ENCODE measurements at places on chromosomes 1 and 21. TPM values are rescaled to one million over a fixed set of nuclear protein-coding genes. Genes with fewer than 3 reads are reported as not detected.

GRCh38 chr1:23726686-23727085 lies 16.6 kb upstream of the ELOA start:
- no peak for DNase-seq
- H3K4me3 ChIP-seq: no peak overlapping the region
- H3K27me3 ChIP-seq: no peaks in the 10 kb centered on the region
- peaks cover 11% of the 10 kb centered on the region for H3K4me1 ChIP-seq
- no peaks in the 10 kb centered on the region for H3K36me3 ChIP-seq

- peaks cover 43% of the 10 kb centered on the region for H3K27me3 ChIP-seq
- DNase-seq: no peak
- H3K27ac ChIP-seq: no peak overlapping the region
- no peak overlapping the region for H3K4me3 ChIP-seq
- H3K36me3 ChIP-seq: no peaks in the 10 kb centered on the region
Measured at GRCh38 chr1:54619749-54620148, 3.6 kb downstream of the FAM151A start.

GRCh38 chr1:40774266-40774998 lies 9.2 kb upstream of the KCNQ4 start:
- H3K36me3 ChIP-seq: peaks cover 18% of the 10 kb centered on the region
- H3K27me3 ChIP-seq: no peaks in the 10 kb centered on the region
- peak; percentile 20 for DNase-seq
- H3K4me3 ChIP-seq: no peak overlapping the region

DNA sequence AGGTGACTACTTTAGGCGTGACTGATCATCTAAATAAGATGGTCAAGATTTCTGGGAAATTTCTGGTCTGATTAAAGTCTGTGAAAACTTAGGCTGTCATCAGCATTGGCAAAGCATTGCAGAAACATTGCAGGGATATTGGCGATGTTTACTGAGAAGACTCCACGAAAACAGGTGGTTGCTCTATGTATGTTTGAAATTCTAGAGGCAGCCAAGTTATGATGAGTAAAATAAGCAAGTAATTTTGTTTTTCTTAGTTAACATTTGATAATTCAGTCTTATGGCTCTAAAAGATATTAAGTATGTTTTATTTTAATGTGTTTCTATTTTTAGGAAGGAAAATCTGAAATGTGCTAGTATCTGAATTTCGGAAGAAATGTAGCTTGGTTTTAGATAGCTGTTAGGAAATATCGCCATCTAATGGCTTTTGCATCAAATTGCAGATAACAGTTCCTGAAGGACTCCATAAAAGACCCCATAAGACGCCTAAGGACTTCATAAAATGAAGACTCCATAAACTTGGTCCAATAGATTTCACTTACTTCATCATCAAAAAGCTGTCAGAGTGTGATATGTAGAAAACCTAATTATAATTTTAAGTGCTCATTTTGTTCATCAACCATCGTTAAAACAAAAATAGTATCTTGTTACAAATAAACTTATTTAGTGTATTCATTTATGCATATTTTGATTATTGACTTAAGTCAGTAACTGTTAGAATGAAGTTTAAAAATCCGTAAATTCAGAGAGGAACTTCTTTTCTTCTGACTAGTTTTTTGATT lies 344.6 kb downstream of the RYR2 start:
- no peaks in the 10 kb centered on the region for H3K27me3 ChIP-seq
- H3K4me3 ChIP-seq: no peak overlapping the region
- no peaks in the 10 kb centered on the region for H3K4me1 ChIP-seq
- no peak overlapping the region for H3K27ac ChIP-seq
- peak; percentile 32 for DNase-seq

DNA sequence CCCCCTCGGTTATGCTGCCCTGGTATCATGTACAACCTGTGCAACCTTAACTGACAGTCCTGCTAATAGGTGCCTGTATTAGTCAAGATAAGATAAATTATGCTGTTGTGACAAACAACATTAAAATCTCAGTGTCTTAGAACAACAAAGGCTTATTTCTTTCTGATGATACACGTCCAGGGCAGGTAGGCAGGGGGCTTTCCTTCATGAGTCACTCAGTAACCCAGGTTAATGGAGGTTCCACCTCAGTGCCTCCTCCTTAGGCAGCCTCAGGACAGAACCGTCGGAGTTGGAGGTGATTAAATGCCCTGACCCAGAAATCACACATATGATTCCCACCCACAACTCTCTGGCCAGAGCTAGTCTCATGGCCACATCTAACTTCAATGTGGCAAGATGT lies 94.6 kb upstream of the CASZ1 start:
- H3K36me3 ChIP-seq: no peaks in the 10 kb centered on the region
- H3K4me3 ChIP-seq: no peak overlapping the region
- no peaks in the 10 kb centered on the region for H3K4me1 ChIP-seq

DNA sequence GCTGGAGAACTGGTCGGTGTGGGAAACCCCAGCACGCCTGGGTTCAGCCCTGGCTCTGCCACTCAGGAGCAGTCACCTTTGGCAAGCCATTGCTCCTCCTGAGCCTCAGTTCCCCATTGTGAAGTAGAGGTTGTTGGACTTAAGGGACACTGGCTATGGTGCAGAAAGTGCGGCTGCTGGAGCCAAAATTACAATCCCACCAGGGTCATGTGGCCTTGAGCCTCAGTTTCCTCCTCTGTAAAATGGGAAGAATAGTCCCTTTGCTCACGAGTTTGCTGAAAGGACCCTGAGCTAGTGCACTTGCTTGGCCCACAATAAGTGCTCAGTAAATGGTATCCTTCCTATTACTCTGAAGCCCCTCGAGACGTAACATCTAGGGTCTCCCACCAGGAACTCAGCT lies 14.6 kb upstream of the TAS1R2 start:
- no peak overlapping the region for H3K4me3 ChIP-seq
- no peak overlapping the region for H3K27ac ChIP-seq
- peaks cover 2% of the 10 kb centered on the region for H3K36me3 ChIP-seq
- H3K27me3 ChIP-seq: no peaks in the 10 kb centered on the region
- H3K4me1 ChIP-seq: no peaks in the 10 kb centered on the region

GRCh38 chr21:40752125-40752524 lies 94.8 kb downstream of the DSCAM start:
- H3K27ac ChIP-seq: no peak overlapping the region
- H3K4me3 ChIP-seq: no peak overlapping the region
- no peaks in the 10 kb centered on the region for H3K4me1 ChIP-seq
- H3K27me3 ChIP-seq: no peaks in the 10 kb centered on the region

DNA sequence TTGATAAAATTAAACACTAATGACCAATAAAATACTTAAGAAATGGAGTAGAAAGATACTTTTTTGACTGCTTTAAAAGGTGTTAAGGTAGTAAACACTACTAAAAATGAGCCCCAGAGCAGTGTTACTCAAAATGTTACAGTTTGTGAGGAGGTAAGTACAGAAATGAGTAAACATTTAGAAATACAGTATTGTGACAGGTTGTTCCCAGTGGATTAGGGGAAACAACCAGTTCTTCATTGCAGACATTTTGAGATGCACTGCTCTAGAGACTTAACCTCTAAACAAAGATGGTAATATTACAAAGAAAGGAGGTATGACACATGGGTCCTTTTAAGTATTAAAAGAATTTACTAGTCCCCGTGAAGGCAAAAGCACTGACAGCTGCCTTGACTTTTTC lies 12.7 kb downstream of the DHX9 start:
- H3K4me1 ChIP-seq: no peaks in the 10 kb centered on the region
- no peak overlapping the region for H3K4me3 ChIP-seq
- no peak overlapping the region for H3K27ac ChIP-seq

- peaks cover 6% of the 10 kb centered on the region for H3K4me1 ChIP-seq
- no peaks in the 10 kb centered on the region for H3K36me3 ChIP-seq
- H3K4me3 ChIP-seq: no peak overlapping the region
- no peaks in the 10 kb centered on the region for H3K27me3 ChIP-seq
- no peak for DNase-seq
Measured at GRCh38 chr1:246065592-246065991, 441.5 kb downstream of the SMYD3 start.

- peaks cover 2% of the 10 kb centered on the region for H3K4me1 ChIP-seq
- H3K36me3 ChIP-seq: no peaks in the 10 kb centered on the region
- H3K27ac ChIP-seq: no peak overlapping the region
- no peak for DNase-seq
Measured at GRCh38 chr1:150182247-150182646, 32.5 kb downstream of the PLEKHO1 start.

GRCh38 chr1:235990330-235990795 lies 74.5 kb downstream of the NID1 start:
- no peak overlapping the region for H3K27ac ChIP-seq
- DNase-seq: peak; percentile 48
- no peaks in the 10 kb centered on the region for H3K27me3 ChIP-seq

GRCh38 chr1:116323491-116323890 lies 49.6 kb upstream of the ATP1A1 start:
- no peak for DNase-seq
- H3K36me3 ChIP-seq: no peaks in the 10 kb centered on the region
- H3K4me1 ChIP-seq: no peaks in the 10 kb centered on the region

- no peaks in the 10 kb centered on the region for H3K36me3 ChIP-seq
- H3K4me1 ChIP-seq: no peaks in the 10 kb centered on the region
- H3K27ac ChIP-seq: no peak overlapping the region
- H3K4me3 ChIP-seq: no peak overlapping the region
Measured at GRCh38 chr1:20211511-20211931, 25.2 kb upstream of the PLA2G2C start.

DNA sequence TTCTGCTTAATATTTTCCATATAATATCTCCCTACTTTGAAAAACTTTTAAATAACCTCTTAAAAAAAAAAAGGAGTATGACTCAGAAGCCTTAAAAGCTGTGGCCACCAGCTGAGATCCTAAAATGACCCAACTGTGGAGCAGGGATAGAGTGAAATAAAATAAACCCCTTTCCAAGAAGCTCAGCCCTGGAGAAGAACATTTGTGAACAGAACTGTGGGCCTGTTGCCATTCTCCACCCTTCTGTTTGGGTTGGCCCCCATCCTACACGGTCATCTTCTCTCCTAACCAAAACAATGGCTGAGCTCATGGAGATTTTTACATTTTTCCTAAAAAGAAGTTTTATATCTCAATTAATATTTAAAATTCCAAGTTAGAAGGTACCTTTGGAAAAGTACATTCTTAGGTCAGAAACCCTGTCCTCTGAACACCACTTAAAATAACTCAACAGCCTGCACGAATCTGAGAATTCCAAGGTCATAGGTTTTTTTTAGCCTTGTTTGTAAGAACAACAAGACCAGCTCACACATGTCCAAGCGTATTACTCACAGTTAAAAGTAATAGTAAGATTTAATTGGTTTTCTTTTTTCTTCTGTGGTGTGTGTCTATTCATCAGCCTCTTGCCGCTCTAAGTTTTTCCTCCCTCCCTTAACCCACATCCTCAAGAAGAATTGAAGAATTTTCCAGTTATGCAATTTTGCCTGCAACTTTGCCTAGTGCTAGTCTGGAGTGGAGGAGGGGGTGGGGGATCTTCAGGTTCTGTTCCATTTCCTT lies 107.7 kb upstream of the ERRFI1 start:
- H3K36me3 ChIP-seq: no peaks in the 10 kb centered on the region
- peak; percentile 93 for DNase-seq
- H3K27me3 ChIP-seq: no peaks in the 10 kb centered on the region
- H3K4me3 ChIP-seq: no peak overlapping the region
- peak overlapping the region; percentile 73 for H3K27ac ChIP-seq
- peaks cover 25% of the 10 kb centered on the region for H3K4me1 ChIP-seq

GRCh38 chr1:31725777-31726535 lies 22.1 kb upstream of the COL16A1 start:
- peaks cover 4% of the 10 kb centered on the region for H3K36me3 ChIP-seq
- no peak overlapping the region for H3K27ac ChIP-seq
- H3K27me3 ChIP-seq: peaks cover 3% of the 10 kb centered on the region
- no peaks in the 10 kb centered on the region for H3K4me1 ChIP-seq
- no peak for DNase-seq
- no peak overlapping the region for H3K4me3 ChIP-seq

DNA sequence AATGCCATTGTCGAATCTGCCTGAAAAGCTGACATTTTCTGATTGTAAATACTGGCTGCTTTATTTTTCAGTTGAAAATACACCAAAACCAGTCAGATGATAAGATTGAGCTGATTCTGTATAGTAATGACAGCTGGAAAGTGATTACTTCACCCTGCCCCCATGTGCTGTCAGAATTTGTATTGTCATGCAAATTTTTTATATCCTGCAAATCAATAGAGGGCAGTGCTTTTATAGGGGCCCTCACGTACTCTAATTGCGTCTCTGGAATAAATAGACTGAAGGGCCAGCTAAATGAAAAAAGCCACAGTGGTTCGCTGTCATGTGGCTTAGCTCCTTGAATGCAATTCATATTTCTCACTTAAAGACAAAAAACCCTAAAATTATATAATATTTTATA lies 208.6 kb downstream of the LHX8 start:
- H3K4me1 ChIP-seq: no peaks in the 10 kb centered on the region
- no peaks in the 10 kb centered on the region for H3K27me3 ChIP-seq
- no peaks in the 10 kb centered on the region for H3K36me3 ChIP-seq
- H3K4me3 ChIP-seq: no peak overlapping the region
- no peak overlapping the region for H3K27ac ChIP-seq

DNA sequence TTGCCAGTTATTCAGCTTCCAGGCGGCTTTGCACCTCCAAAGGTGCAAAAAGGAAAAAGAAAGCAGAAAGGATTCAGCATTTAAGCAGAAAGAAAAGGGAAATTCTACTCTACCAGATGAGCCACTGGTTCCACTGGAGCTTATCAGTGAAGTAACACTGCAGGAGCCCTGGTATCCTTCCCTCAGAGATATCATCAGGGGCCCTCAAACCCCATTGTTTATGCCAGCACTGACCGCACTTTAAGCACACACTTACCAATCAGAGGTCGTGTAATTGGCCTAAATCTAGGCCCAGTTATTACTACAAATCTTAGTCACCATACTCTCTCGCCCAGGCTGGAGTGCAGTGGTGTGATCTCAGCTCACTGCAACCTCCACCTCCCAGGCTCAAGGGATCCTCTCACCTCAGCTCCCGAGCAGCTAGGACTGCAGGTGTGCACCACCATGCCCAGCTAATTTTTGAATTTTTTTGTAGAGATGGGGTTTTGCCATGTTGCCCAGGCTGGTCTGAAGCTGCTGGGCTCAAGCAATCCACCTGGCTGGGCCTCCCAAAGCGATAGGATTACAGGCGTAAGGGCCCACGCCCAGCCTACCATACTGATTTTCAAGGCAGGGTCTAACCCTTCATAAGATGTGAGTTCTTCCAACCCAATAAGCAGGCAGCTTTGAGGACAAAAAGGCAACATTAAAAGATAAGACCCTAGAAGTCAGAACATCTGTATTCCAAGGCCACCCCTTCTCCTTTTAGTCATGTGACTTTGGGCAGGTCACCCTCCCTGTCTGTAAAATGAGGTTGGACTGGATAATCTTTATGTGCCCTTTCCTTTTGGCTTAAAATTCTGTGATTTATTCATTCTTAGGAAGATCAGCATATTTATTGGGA lies 125.3 kb downstream of the SYT2 start:
- peak; percentile 74 for DNase-seq
- H3K4me1 ChIP-seq: peaks cover 44% of the 10 kb centered on the region
- H3K36me3 ChIP-seq: peaks cover 5% of the 10 kb centered on the region

- peaks cover 17% of the 10 kb centered on the region for H3K4me1 ChIP-seq
- no peaks in the 10 kb centered on the region for H3K36me3 ChIP-seq
- no peak within 1 kb of the TSS for H3K4me3 ChIP-seq
- DNase-seq: peak; percentile 16
- peaks cover 15% of the 10 kb centered on the region for H3K27me3 ChIP-seq
Measured at GRCh38 chr1:203475012-203475981, at the start of gene PRELP. TSS of gene PRELP (plus strand) at chr1:203475806. CDS start at chr1:203483185, 7,379 bp downstream.

Gene OR10Z1
- not detected for total RNA-seq

Gene MARK1
- not detected for total RNA-seq

Gene F3
- total RNA-seq: 102 TPM

Gene IFNLR1
- total RNA-seq: not detected

Gene TMPRSS3
- total RNA-seq: not detected

Gene DYNLT5
- 0.18 TPM for total RNA-seq

Gene KCNE1
- 0.90 TPM for total RNA-seq

Gene PLA2G2F
- total RNA-seq: not detected

Gene CRNN
- not detected for total RNA-seq

Gene WNT3A
- not detected for total RNA-seq

Measured in IMR-90 (cell line).